ENCODE measurements at places on chromosomes 2 and 18.

GRCh38 chr18:57428221-57429150, 6.7 kb upstream of the ONECUT2 start:
- no peak for DNase-seq

- DNase-seq = peak; percentile 95
Observed at GRCh38 chr2:88055371-88056128, at the start of gene KRCC1. KRCC1 (minus strand) TSS chr2:88055783; CDS start chr2:88028563, 27,220 bp downstream.

GRCh38 chr2:223097888-223098383, 45.9 kb downstream of the KCNE4 start:
- DNase-seq = no peak

- no peak for DNase-seq
Observed at GRCh38 chr18:21664069-21664468, 40.5 kb downstream of the ABHD3 start.

- no peak for DNase-seq
Observed at GRCh38 chr2:41129988-41130387, 678.1 kb upstream of the SLC8A1 start.

DNA sequence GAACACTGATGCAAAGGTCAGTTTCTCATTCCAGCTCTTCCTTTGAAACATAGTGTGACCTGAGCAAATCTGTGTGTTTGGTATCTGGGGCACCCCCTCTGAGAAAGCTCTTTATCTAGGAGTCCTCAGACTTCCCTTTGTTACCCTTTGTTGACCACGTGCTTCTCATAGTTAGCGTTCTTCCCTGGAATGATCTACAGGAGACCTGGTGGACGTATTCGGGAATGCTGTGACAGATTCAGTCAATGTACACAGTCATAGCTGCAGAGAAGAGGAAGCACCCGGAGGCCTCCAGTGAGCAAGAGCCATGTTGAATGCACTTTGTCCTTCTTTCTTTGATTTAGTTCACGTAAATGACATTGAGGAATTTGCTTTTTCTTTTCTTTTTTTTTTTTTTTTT, 10.7 kb upstream of the CHMP1B start:
- no peak for DNase-seq

- no peak for DNase-seq
Observed at GRCh38 chr18:9508446-9509025, 33.2 kb downstream of the RALBP1 start.
